GF-D8 (cell line): ENCODE measurements at places on chromosomes 2 and 18.

DNA sequence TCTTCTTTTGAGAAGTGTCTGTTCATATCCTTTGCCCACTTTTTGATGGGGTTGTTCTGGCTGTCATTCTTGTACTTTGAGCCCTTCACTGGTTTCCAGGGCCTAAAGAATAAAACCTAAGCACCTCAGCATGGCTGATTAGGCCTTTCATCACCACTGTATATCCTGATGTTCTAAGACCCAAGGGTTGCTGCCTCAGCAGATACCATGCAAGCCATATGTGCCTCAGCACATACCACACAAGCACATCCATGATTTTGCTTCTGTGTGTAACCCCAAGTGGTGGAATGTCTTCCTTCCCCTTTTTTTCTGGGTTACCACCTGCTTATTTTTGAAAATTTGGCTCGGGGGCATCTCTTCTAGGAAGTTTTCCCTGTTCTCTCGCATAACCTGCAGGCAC is 11.4 kb downstream of the RBKS start:
- no peak for DNase-seq

GRCh38 chr18:41966943-41967342 is 11.9 kb downstream of the PIK3C3 start:
- no peak for DNase-seq

- DNase-seq, result no peak
Measured at GRCh38 chr2:68119504-68119903, 38.2 kb upstream of the PNO1 start.

GRCh38 chr18:275486-275885 is 7.6 kb upstream of the THOC1 start:
- DNase-seq, result no peak

DNA sequence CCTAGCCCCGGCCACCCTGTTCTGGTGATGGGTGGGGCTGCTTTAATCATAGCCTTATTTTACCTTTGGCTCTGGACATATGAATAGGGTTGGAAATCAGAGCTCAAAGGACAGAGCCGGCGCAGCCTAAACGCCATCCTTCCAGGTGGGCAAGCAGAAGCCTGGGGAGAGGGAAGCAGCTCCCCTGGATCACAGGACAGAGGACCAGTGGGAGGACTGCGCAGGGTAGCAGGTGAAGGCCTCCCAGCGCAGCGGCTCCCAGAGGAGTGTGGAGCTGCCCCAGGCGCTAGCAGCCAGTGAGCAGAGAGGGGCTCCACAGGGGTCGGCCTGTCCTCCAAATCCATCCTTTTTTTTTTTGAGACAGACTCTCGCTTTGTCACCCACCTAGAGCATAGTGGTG is 16.4 kb upstream of the CYS1 start:
- DNase-seq, result no peak

GRCh38 chr2:144159240-144159639 is 360.7 kb downstream of the ZEB2 start:
- no peak for DNase-seq
